ENCODE measurements at places on chromosomes 7 and 10.

DNA sequence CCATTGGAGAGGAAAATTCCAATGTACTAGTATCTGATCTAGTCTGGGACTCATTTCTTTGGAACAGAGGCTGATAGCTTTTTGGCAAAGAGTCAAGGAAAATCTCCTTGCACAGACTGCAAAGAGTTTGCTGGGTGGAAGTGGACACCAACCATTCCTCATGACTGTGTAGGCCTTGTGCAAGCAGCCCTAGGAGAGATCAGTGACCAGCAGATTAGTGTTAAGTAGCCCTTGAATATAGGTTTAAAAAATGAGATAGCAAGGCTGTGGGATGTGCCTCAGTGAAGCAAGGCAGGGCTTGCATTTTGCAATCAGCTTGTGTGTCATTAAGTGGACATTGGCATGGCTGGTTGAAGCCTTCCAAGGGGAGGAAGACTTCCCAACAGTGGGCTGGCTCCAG, 341.6 kb downstream of the PLXNA4 start:
- ATAC-seq: no peak

DNA sequence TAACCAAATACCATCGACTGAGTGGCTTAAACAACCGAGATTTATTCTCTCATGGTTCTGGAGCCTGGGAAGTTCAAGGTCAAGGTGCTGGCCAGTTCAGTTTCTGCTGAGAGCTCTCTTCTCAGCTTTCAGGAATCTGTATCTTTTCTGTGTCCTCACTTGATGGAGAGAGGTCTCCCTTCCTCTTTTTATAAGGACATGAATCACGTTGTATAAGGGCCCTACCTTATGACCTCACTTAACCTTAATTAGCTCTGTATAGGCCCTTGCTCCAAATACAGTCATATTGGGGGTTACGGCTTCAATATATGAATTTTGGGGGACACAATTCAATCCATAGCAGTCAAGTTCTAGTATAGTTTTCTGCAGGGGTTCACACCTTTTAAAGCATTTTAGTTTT, 135.2 kb upstream of the ADO start:
- ATAC-seq: peak; percentile 64

- peak; percentile 53 for ATAC-seq
These were observed 92.9 kb downstream of the BMPR1A start for GRCh38 chr10:86849181-86849894.

DNA sequence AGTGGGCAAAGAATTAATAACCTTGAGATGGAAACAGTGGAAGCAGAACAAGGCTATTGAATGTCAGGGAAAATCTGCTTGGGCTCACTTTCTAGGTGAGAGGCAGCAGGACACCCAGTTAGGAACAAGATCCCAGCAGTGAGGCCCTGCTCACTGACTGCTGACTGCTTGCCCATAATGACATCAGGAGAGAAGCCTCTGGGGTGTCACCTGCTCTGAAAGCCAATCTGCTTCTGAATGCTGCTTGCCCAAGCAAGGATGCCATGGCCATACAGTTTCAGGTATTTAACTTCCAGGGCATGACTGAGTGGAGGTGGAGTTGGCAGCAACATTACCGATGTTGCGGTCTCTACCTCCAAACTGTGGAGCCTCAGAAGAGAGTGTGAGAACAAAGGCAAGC, 11.7 kb upstream of the WAPL start:
- no peak for ATAC-seq

DNA sequence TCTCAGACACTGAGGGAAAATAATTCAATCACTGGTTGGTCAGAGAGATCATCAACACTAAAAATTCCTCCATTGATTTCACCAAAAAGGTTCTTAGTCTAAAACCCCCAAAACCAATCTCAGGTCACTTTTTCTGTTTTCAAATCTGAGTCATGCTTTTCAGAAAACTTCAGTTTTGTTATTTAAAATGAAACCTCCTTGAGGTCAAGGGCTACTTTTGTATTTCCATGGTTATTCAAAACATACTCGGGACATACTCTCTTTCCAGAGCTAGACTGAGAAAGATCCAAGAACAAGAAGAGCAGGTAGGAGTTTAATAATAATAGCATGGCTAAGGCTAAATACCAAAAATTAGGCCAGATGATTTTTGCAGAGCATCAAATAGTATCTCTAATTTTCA, 152.8 kb downstream of the SDHAF3 start:
- no peak for ATAC-seq

DNA sequence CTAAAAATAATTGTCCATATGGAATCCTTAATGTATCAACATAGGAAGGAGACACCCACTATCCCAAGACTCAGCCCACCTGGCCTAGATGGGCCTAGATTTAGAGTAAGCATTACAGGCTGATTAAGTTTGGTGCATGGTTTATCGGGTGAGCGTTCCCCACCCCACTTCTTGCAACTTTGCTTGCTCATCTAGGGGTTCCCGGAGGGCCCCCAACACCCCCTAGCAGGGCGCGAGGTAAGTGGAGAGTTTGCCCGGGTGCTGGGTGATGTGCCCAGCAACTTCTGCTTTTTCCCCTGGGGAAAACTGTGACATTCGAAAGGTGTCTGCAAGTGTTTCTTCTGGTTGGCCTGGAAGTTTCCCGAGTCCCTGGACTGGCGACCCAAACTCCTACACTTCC, 31.7 kb downstream of the SKIDA1 start:
- ATAC-seq: no peak

DNA sequence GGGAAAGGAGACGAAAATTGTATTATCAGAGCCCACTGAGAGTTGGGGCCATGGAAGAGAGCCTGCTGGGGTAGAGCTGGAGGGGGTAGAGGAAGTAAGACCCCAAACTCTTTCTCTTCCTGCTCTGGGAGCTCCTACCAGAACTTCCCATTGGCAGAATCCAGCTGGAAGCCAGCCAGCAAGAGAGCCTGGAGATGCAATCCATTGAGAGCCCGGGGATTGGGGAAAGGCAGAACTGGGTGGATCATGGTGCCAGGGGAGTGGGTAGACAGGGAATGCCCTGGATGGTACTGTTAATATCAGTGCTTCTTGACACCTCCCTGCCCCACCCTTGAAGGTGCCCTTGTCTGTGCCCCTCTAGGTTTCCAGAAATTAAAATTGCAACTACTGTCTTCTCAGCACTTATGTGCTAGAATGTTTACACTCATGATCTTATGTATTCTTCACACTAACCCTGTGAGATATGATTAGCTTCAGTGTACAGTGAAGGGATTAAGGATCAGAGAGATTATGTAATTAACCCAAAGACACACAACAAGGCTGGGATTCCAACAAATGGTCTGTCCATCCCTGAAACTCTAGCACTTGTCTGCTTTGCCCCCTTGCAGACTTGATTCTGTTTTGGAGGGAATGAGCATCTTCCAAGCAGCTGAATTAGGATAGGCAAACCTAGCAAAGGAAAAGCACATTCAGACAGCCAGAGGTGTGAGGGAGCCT, 154.1 kb downstream of the C10orf105 start:
- ATAC-seq: no peak

GRCh38 chr10:52526251-52526823, 212.3 kb downstream of the DKK1 start:
- no peak for ATAC-seq

DNA sequence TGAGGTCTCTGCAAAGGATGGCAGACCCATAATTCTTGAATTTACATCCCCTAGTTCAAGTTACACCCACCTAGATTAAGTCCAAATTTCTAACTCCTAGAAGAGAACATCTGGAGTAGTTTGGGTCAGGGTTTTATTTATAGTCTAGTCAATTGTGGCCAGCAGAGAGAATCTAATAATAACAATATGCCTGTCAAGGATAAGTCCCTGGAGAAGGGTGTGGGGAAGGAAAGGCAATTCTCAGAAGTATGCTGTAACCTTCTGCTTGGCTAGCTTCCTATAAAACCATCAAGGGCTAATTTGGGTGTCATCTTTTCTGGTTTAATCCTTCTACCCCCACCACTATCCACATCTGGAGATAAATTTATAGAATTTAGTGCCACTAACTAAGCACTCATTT, 52.8 kb upstream of the SEMA3E start:
- no peak for ATAC-seq

GRCh38 chr7:101947899-101948298, 130.5 kb downstream of the CUX1 start:
- no peak for ATAC-seq

Measured in stimulated activated memory B cell treated with anti-CD40 and anti-IgM and Interleukin-4, amounts not matched to agents 10 μg/mL and 1 μg/mL and 100 μg/mL, for 72 hours (primary cell).